ENCODE measurements at places on chromosomes 1 and 21.

DNA sequence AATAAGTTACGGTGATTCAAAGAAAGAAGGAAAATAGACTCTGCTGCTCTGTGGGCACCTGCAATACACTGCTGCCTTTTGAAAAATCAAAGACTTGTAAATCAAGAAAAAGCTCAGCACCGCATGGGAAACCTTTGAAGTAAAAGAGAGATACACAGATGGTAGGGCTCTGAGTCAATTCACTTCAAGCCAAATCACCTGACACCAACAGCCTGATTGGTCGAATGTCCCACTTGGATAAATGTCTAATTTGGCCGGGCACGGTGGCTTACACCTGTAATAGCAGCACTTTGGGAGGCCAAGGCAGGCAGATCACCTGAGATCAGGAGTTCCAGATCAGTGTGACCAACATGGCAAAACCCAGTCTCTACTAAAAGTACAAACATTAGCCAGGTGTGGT lies 19.2 kb upstream of the RCAN3 start:
- DNase-seq, result no peak

- peak; percentile 36 for DNase-seq
Measured at GRCh38 chr1:24586970-24587820, 31.3 kb downstream of the NCMAP start.

DNA sequence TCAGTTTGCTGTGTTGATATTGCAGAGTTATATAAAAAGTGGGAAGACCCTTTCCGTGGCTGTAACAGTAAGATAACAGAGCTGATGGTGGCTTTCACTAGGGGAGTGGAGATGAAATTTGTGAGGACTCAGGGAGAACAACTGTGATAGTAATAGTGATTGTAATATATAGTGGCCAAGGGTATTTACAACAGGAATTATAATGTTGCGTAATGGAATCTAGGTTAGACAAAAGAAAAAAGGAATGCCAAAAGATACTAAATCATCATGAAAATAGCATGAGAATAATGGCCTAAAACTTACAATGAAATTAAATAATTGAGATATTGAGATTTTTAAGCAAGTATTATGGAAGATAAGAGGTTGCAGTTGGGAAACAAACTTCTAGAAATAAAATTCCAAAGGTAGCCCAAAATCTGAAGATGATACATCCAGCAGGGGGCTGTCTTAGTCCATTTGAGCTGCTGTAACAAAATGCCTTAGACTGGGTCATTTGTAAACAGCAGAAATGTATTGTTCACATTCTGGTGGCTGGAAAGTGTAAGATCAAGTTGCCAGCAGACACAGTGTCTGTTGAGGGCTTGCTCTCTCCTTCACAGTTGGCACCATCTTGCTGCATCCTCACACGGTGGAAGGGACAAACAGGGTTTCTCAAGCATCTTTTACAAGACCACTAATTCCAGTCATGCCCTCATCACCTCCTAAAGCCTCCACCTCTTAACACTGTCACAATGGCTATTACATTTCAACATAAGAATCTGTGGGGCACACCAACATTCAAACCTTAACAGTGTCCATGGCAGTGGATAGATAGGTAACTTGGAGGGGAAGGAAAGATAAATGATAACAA lies 711.2 kb downstream of the MRPL39 start:
- peak; percentile 78 for DNase-seq

DNA sequence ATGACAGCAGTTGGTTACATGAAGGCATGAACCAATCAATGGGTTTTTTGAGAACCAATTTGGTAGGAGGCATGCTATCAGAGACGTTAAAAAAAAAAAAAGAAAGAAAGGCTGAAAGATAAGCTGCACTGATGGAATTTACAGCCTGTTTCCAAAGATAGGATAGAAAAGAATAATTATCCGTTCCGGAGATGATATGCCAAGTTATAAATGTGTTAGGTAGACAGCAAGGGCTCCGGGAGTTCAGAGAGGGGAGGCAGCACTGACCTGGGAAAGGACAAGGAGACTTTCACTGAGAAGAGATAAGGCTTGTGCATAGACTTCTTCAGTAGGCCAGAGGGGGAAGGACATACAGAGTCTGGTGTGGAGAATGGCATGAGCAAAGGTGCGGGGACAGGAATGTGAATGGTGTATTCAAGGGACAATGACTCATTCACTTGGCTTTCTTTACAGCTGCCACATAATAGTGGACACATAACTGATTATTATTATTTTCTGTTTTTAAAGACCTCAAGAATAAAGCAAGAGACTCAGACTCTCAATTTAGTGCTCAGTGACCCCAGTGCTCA lies 24.8 kb upstream of the ACBD6 start:
- DNase-seq, result peak; percentile 72

DNA sequence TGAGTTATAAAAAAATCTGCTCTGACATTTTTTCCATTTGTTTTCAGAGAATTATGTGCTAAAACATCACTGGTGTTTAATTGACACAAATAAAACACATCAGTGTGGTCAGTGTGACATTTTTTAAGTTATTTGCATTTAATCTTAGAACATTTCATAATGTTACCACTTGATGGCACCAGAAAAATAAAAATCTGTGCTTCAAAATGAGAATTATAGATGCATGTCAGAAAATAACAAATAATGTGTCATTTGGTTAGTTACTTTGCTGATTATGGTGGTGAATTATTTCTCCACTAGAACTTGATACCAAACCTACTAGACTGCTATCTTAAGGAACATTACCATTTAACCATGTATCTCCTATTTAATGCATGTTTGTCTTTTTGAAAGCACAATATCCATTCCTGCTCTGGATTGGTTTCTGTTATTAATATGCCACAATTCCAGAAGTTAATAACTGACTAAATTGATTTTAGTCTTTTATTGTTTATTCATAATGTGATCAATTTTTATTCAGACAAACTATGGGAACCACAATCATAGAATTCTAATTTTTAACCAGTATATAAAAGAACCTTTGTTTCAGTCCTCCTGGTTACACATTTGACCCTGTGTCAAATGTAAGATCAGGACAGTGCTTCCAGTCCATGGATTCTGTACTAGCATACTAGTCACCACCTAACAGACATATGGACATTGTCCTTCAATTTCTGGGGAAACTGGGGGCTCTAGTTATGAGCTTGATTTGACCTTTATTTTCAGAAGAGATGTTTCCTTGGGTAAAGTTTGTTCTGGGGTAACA lies 81.0 kb downstream of the RPS6KC1 start:
- DNase-seq, result no peak

DNA sequence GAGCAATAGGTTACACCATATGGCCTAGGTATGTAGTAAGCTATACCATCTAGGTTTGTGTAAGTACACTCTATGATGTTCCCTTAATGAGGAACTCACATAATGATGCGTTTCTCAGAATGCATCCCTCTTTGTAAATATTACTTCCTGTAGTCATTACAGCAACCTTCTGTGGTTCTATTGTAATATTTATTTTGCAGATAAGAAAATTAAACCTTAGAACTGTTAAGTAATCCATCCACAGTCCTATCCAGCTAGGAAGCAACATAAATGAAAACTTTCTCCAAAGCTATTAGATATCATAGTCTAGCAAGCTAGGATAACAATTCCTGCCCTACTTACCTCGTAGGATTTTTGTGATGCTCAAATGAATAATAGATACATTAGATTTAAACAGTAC lies 88.7 kb downstream of the WLS start:
- DNase-seq, result no peak
